ENCODE measurements at places on chromosomes 3 and 15.

GRCh38 chr3:66722675-66723074 lies 221.9 kb upstream of the LRIG1 start:
- DNase-seq: peak; percentile 79

GRCh38 chr3:143775459-143775858 lies 72.8 kb downstream of the SLC9A9 start:
- DNase-seq: peak; percentile 43

GRCh38 chr15:34233614-34234013 lies 8.8 kb downstream of the EMC4 start:
- no peak for DNase-seq

DNA sequence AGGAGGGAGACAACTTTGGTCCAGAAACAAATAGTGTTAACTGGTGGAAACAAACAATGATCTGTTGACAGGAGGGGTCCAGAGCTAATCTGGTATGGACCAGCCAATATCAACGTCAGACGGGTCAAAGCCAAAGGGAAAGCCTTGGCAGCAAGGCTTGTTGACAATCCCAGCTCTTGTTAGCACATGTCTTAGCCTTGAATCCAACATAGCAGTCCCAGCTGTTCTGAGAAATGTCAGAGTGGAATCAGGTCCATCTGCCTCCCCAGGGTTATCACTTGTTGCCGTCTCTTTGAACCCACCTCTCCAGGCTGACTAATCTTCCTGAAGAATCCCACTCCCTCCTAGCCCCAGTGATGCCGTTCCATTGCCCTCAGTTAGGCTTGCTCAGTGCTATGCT lies 404.6 kb upstream of the MCTP2 start:
- DNase-seq: no peak

GRCh38 chr15:87633525-87633924 lies 623.0 kb downstream of the NTRK3 start:
- DNase-seq: no peak

GRCh38 chr3:14222457-14222856 lies 43.8 kb downstream of the LSM3 start:
- no peak for DNase-seq

- DNase-seq: no peak
These were observed 44.8 kb downstream of the ABTB1 start for GRCh38 chr3:127717357-127718244.

DNA sequence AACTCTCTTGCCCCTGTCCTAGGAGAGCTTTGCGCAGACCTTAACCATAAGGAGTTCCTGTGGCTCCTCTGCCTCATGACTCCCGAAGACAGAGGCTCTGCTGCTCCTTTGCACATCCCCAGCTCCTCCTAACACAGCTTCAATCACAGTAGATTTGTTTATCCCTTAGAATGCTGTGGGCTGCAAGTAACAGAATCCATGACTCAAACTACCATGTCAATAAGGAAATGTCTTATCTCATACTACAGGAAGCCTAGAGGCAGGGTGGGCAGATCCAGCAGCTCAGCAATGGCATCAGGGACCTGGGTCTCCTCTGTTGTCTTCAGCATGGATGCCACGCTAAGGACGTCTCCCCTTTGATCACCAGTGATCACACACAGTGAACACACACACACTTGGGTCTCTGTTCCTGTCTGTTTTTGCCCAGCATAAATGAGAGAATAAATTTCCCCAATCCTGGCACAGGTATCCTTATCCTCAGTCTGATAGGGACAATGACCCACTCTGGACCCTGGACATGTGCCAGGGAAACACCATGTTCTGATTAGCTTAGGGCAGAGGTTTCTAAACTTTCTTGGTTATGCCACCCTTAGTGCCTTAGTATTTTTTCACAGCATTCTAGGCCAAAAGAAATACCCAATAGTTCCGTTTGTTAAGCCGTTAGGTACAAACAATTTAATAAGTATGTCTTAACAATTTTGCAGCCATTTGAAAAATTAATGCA lies 46.1 kb upstream of the MRPS22 start:
- peak; percentile 27 for DNase-seq

DNA sequence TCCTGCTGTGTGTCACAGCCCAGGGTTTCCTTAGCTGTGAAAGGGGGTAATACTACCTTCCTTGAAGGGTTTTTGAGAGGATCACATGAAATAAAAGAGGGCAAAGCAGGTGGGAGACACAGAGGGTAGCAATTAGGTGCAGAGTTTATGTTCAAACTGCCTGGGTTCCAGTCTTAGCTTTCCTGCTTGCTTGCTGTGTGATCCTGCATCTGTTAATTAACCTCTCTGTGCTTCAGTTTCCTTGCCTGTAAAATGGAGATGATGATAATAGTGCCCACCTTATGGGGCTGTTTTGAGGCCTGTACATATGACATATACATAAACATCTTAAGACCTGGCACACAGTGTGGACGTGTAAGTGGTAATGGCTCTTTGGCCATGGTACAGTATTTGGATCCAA lies 35.0 kb downstream of the SPSB4 start:
- no peak for DNase-seq

- DNase-seq: no peak
These were observed 41.1 kb upstream of the NDUFB4 start for GRCh38 chr3:120554812-120555606.

- DNase-seq: no peak
These were observed 26.4 kb upstream of the HERC1 start for GRCh38 chr15:63860155-63860554.

DNA sequence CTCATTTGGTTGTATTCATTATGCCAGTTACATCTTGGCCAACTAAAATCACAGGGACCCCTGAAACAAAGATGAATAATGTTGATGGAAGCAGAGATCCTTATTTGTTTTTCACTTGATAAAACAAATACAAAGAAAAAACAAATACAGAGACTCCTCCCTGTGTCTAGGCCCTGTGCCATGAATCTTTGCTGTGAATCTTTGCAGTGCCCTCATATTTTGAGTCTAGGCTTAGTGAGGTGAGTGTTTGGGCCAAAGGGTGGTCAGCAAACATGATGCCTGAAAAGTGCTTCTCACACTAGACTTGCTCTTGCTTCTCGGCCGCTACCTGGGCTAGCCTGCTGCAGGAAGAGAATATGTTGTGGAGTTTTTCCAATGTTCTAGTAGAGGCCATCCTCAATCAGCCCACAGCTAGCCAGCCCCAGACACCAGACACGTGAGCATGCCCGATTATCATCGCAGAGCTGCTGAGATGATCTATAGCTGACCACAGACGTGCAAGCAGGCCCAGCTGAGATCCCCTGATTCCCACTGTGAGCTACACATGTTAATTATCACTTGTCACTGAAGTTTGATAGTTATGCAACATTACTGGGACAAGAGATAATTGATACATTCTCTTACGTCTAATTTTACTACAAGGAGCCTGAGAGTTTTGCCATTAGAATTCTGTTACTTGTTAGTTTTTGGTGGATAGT lies 191.4 kb downstream of the THRB start:
- DNase-seq: no peak

DNA sequence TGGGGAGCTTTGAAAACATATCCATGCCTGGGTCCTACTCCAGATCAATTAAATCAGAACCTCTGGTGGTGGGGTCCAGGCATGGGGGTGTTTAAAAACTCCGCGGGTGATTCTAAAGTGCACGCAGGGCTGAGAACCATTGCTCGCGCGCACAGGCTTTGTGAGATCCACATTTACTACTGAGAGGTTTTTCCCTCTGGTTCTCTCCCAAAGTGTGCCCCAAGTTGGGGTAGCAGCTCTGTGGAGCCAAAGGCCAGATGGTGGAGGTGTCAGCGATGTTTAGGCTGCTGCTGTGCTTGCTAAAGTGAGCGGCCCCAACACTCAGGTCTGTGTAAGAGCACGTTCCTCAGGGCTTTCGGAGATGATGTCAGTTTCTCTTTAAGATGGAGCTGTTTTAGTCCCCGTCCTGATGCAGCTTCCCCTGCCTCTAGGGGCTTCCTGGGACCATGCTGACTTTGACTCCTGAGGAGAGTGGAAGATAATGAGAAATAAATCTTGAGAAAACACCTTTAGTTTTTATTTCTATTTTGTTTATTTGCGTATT lies 13.4 kb upstream of the MAGEF1 start:
- no peak for DNase-seq

DNA sequence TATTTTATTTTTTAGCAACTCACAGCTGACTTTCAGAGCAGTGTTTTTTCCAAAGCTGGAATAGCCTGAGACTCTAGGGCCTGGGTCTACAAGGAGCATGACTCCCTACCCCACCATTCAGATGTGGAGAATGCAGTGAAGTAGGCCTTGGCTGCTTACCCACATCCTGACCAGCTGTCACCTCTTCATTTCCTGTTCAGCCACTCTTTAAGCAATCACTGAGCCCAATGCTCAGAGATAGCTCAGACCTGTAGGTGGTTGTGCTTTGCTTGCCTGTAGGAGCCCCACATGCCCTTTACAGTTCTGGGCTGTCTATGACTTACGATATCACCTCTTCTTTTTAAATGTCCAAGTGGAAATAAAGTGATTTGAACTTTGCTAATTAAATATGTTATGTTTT lies 148.1 kb downstream of the NEK11 start:
- DNase-seq: peak; percentile 60

- peak; percentile 37 for DNase-seq
These were observed 22.1 kb upstream of the TRA2B start for GRCh38 chr3:185959609-185960521.

GRCh38 chr3:11186318-11186692 lies 32.0 kb downstream of the HRH1 start:
- no peak for DNase-seq

DNA sequence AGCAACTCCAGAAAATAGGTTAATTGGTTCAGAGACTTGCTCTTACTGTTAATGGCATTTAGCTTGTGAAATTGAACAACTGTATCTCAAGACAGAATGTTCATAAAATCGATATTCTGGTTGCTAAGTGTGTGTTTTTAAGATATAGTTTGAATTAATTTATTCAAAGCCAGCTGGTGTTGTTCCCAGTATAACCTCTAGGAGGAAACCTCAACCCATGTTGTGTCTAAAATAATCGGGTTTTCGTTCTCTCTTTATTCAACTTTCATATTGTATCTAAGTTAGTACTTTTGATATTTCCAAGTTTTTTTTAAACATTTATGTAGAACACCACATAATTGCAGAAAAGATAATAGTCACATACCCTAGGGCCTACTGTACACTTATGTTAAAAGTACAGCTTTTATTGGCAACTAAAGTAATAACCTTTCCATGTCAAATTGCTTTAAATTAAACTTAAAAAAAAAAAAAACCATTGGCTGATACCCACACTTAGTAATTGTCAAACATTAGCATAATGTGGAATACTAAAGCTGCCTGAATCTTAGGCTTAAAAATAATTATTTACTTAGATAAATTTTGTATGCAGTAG lies 90.9 kb downstream of the SAMMSON start:
- peak; percentile 14 for DNase-seq

DNA sequence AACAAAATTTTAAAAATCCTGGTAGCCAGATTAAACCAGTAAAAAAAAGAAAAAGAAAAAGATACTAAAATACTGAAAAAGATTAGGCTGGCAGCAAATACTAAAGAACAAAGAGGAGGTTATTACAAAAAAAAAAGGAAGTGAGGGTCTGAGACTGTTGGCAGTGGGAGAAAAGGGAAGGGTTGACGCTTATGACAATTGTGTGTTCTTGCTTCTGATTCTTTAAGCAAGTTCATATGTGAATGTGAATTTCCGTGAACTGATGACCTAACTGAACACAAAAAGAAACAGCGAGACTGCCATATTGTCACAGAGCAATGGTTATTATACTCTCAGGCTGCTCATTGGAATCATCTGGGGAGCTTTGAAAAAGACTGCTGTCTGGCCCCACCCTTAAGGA lies 56.5 kb downstream of the ATP13A4 start:
- no peak for DNase-seq

GRCh38 chr3:135905058-135905724 lies 60.3 kb upstream of the PPP2R3A start:
- DNase-seq: peak; percentile 54

DNA sequence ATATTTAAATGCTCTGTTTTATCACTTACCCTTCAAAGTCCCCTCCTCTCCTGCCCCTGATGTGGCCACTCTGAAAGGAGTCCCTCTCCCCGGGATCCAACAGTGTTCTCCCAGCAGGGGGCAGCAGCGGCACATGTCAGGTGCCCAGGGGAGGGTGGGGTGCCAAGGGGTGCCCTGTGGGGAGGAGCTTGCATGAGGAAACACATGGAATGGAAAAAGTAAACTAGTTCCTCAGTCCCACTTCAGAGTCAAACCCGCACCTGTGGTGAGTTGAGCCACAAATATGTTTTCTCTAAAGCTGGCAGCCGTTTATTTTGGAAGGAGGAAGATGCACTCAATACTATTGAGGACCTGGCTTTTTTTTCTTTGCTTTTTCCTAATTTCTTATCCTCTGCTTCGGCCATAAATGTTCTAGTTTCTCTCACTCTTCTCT lies 30.1 kb upstream of the NRROS start:
- DNase-seq: peak; percentile 80

GRCh38 chr3:171135549-171135948 lies 109.0 kb upstream of the SLC2A2 start:
- peak; percentile 66 for DNase-seq

GRCh38 chr15:41161736-41162135 lies 45.7 kb upstream of the INO80 start:
- DNase-seq: no peak

DNA sequence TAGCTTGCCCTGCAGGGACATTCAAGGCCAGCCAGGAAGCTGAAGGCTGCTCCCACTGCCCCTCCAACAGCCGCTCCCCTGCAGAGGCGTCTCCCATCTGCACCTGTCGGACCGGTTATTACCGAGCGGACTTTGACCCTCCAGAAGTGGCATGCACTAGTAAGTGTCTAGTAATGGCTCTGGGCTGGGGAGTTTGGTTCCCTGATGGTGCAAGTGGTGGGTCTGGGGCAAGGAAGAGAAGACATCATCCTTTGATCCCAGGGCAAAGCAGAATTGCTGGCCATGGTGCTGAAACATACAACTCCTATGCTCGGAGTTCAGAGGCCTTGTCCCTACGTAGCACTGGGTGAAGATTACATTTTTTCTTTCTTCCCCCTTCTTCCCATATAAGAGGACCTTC lies 311.4 kb downstream of the EPHB1 start:
- peak; percentile 26 for DNase-seq

DNA sequence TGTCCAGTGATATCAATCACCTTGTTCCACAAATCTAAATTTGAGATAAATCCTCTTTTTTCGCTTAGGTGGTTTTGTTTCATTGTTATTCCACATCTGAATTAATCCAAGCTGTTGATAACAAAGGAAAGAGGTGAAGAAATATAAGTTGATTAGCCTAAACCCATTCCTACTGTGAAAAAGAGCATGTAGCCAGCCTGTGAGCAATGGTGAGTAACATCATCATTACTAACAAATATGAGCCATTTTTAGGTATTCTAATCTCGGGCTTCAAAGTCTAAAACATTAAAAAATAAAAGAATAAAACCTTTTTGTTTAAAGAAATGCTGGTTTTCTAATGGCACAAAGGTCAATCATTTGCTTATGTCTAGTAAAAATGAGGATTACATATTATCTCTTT lies 52.1 kb upstream of the P3H2 start:
- DNase-seq: peak; percentile 19
